Kidney tubule cell (primary cell): ENCODE measurements at places on chromosomes 7 and 10.
A peak's percentile ranks its signal among the peaks of the same experiment; 100 is the strongest.

DNA sequence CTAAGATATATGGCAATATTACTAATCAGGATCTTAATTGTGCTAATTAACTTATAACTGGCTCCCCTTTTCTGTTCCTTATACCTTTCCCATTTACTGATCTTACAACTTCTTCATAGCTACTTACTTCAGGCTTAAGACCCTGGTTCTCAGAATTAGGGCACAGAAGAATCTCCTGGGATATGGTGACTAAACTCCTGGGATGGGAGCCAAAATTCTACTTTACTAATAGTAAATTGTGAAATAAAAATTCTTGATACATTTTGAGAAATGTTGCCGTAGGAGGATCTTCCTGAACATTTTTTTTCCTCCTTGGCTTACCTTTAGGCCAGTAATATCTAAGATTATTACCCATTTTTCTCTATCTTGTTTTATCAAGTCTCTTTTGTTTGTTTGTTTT lies 309.5 kb downstream of the ATRNL1 start:
- DNase-seq, result peak; percentile 2

GRCh38 chr10:53022611-53023088 lies 250.1 kb upstream of the MBL2 start:
- peak; percentile 62 for DNase-seq

- no peak for DNase-seq
Measured at GRCh38 chr7:80748363-80749042, 110.1 kb downstream of the CD36 start.

GRCh38 chr10:94738588-94738987 lies 23.9 kb upstream of the CYP2C19 start:
- DNase-seq, result no peak

- peak; percentile 24 for DNase-seq
Measured at GRCh38 chr10:99631496-99631895, 11.3 kb upstream of the SLC25A28 start.

- no peak for DNase-seq
Measured at GRCh38 chr7:71682181-71682580, 550.2 kb downstream of the GALNT17 start.

GRCh38 chr10:549391-549790 lies 140.1 kb downstream of the DIP2C start:
- no peak for DNase-seq

DNA sequence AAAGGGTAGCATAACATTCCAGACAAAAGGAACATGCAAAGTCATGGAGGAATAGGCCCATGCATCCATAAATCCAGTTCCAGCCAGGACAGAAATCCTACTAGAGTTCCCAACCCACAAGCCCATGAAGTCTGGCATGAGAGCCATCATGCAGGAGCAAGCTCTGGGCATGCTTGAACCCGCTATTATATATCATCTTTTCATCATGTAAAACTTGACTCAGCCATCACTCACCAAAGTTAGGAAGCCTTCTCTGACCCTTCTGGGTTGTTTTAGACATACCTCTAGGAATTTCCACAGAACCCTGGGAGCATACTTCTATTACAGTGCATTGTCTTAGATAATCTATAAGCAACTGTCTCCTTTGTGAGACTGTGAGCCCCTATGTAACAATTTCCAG lies 293.0 kb upstream of the NPSR1 start:
- DNase-seq, result no peak

DNA sequence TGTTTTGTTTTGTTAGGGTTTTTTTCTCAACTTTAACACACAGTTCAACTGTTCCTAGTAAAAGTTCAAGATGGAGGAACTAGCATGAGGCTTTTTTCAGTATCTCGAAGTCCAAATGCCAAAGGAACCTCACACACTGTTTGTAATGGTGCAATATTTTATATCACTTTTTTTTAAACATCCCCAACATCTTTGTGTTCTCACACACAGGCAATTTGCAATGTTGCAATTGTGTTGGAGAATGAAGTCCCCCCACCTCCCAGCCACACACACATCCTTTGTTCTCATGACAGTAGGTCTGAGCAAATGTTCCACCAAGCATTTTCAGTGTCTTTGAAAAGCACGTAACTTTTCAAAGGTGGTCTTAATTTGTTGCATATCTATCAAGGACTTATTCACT lies 120.9 kb downstream of the TWIST1 start:
- DNase-seq, result no peak

- DNase-seq, result peak; percentile 10
Measured at GRCh38 chr7:106870983-106871410, 5.9 kb downstream of the PIK3CG start.

DNA sequence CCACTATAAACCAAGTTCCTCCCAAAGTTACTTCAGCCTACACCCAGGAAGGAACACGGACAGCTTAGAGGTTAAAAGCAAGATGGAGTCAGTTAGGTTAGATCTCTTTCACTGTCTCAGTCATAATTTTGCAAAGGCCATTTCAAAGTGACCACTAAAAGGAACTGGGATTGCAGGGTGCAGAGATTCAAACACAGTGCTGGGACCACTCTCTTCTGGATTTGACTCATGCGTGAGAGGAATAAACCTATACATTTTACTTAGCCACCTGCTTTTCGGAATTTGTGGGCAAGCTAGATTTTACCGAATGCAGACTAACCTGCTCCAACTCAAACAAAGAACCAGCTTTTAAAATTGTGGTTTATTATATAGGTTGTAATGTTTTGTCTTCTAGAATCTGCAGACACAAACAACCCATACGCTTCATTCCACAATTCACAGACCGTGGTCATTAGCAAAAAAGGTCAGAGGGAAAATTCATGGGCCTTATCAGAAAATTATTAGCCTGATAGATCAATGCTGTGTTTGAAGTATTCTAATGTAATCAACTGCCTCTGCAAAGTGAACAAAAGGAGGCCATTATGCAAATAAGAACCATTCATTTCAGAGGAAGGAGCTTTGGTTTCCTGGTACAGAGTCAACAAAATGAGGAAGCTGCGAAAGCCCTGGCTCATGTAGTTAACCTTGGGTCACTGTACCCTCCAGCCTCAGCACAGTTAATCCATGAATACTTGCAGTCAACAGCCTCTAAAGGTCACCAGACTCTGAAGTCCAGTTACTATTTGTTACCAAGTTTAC lies 342.7 kb upstream of the KLF6 start:
- peak; percentile 20 for DNase-seq

DNA sequence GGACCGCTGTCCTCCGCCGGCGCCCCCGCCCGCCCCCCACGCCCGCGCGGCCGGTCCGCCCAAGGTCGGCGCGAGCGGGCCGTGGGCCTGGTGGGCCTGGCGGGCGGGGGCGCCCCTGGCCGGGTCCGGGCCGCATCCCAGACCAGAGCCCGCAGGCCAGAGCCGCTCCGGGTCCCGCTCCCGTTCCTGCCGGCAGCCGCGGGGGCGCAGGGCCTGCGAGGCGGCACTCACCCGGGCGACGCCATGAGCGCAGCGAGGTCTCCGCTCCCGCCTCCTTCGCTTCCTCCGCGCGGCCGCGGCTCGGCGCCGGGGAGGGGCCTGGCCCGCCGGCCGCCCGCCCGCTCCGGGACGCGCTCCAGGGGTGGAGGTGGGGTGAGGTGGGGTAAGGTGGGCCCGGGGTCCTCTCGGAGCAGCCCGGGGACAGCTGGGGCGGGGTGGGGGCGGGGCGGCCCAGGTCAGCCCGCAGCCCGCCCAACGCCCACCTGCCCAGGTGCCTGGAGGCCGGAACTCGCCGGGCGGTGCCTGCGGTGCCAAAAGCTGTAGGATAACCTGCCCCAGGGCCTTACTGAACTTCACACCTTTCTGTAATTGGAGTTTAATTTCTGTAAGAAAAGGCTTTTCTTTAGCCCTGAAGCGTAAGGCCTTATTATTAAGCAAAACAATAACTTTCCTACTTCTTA lies at the start of gene URGCP:
URGCP (minus strand) TSS at position 266 of the 680 bp plus-strand sequence; CDS start at position 245, 21 bp downstream.
- peak; percentile 57 for DNase-seq

- no peak for DNase-seq
Measured at GRCh38 chr7:122626785-122627184, 72.1 kb downstream of the RNF133 start.

- DNase-seq, result no peak
Measured at GRCh38 chr10:6164271-6165095, 38.2 kb upstream of the PFKFB3 start.

GRCh38 chr10:114615600-114616007 lies 42.5 kb downstream of the ABLIM1 start:
- peak; percentile 94 for DNase-seq

DNA sequence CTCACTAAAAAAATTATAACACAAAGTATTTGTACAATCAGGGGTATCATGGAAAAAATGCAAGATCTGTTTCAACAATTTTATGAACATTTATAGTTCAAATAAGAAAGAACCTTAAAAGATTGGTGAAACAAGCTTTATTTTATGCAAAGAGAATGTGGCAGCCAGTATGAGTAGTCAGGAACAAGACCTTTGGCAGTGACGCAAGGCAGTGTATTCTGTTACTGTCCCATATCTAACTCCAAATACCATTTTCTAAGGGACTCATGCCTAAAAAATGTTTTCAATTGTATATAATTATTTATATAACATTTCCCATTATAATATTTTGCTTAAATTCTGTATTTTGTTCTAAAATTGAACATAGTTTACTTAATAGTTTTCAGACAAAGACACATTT lies 19.1 kb upstream of the FAM53B start:
- DNase-seq, result no peak

DNA sequence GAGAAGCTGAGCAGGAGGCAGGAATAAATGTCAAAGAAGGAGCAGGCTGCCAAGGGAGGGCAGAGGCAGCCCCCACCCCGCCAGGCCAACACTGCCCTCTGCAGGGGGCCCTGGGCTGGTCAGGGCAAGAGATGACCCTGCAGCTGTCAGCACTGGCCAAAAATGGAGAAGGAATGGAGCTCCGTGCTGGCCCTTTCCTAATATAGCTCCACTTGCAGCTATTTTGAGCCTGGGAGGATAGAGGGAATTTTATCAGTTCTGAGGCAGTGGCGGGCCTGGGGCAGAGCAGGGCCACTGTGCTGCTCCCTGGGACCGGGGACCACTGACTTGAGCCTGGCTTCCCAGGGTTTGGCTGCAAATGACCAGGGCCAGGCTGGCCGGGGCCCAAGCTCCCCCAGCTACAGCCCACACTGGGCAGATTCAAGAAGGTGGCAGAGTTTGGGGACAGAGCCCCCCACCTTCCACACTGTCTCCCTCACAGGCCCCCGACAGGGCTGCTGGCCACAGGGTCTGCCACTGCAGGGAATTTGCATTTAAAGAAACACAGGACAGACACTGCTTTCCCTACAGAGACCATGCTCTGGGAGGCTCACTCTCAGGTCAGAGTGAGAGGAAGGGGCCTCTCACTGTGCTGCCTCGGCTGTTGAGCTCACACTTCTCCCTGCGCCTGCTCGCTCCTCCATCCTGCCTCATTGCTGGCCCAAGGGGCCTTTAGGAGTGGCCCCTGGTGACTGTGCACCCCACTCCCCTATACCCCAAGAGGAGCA lies 16.2 kb downstream of the LDB3 start:
- DNase-seq, result peak; percentile 12

- no peak for DNase-seq
Measured at GRCh38 chr10:71237843-71238623, 25.7 kb downstream of the UNC5B start.

DNA sequence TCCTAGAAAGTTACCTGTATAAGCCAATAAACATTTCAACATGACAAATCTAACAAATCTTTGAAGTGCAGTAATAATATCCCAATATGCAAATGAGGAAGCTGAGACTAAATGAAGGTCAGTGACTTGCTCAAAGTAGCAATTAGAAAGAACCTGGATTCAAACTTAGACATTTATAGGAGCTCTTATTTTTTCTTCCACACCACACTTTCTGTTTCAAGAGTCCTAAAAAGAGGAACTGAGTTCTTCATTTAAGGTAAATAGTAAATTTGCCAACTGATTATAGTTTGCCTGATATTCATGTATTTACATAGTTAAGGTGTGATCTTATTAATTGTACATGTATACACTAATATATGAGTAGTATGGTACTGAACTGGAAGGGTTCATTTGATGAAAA lies 44.0 kb downstream of the KLHDC10 start:
- no peak for DNase-seq

DNA sequence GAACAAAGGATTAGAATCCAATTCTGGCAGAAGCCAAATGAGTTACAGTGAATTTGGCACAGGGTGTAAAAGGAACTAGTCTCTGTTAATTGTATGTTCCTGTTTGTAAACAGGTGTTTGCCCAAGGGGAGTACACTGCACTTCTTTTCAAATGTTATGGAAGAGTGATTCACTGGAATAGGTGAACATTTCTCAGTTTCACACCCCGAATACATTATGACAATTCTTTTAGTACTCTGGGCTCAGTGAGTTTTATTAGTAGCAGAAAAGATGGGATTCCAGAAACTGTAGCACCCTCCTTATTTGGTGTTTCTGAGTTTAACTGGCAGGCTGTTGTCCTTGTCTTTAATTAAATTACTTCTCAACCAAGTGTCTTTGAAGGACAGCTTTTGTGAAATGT lies 329.2 kb downstream of the BBS9 start:
- DNase-seq, result no peak

- no peak for DNase-seq
Measured at GRCh38 chr7:116920359-116920758, 32.9 kb upstream of the ST7 start.

- DNase-seq, result no peak
Measured at GRCh38 chr10:14262836-14263425, 67.8 kb downstream of the FRMD4A start.

- peak; percentile 55 for DNase-seq
Measured at GRCh38 chr10:14665304-14665703, 109.4 kb downstream of the FAM107B start.

GRCh38 chr7:108007261-108007660 lies 4.3 kb upstream of the LAMB1 start:
- DNase-seq, result no peak

DNA sequence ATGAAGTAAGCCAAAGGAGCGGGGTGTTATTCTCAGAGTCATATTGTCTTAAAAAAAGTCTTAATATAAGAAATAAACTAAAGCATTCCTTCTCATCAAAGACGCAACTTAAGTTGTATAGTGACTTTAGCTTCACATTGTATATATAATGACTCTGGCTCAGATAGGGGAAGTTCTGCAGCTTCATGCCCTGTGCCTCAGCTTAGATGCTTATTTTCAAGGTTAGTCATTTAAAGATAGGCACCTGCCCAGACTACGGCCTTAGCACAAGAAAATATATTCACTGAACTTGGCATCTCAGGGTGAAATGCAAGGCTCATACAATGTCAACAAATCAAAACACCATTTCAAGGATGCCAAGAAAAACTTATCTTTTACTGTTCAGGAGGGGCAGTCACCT lies 52.8 kb upstream of the DNAJB12 start:
- no peak for DNase-seq

DNA sequence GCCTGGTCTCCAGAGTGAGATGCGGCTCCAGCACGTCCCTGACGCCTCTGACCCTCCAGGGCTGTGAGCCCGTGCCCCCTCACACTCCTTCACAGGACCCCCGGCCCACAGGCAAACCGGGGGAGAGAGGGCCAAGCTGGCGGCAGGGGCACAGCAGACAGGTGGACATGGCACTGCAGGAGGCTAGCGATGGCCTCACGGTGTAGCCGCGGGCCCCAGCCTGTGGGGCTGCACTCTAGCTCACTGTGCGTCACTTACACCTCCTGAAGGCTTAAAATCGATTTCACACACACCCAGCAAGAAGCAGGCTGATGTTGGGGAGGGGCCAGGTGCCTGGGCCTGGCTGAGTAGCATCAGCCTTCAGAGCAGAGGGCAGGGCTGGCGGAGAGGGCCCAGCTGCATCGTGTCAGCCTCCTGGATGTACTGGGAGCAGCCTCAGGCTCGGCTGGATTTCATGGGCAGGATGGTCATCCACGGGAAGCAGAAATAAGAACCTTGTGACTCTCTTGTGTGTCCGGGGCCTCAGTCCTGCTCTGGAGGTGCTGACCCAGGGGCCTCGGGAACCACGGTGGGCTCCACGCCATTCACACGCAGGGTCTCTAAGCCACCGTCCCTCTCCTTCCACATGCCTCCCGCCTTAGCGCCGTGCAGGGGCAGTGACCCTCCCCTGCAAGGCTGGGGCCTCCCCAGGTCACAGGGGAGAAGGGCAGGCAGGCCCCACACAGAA lies 19.4 kb upstream of the KNDC1 start:
- DNase-seq, result no peak
